ENCODE measurements at places on chromosomes 2 and 18.

DNA sequence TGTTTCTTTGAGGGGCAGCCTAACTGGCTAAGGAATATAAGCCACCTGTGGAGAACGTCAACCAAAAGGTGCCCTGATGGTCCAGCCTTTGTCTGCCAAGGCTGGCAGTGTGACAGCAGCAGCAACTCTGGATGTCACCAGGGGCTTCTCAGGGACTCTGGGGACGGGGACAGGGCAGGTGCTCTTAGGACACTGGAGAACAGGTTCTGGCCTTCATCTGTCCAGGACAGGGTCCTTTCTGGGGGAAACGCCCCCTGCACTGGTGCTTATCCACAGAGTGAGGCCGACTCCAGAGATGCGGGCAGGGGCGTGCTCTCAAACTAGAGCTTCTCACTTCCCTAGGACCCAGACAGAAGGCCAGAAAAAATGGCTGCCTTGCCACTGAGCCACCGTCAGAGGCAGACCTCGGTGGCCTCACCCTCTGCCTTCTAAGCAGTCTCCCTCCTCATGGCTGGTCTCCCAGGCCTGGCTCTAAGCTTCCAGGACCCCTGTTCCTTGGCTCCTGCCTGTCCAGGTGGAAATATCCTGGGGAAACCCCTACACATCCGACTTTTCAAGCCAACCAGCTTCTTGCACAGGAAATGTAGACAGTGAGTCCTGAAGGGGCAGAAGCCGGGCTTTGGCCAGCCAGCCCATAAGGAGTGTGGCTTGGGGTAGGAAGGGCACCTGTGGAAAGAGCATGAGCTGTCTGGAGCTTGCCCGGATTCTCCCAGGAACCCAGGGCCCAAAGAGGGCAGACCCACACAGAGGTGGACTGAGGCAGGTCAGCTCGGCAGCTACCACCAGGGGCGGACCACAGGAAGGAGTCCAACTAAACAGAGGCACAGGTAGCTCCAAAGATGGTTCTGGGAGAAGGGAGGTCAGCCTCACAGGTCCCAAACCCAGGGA is 11.3 kb upstream of the SFXN5 start:
- DNase-seq = no peak

- DNase-seq = no peak
Measured at GRCh38 chr2:204840504-204840903, 295.2 kb downstream of the PARD3B start.

DNA sequence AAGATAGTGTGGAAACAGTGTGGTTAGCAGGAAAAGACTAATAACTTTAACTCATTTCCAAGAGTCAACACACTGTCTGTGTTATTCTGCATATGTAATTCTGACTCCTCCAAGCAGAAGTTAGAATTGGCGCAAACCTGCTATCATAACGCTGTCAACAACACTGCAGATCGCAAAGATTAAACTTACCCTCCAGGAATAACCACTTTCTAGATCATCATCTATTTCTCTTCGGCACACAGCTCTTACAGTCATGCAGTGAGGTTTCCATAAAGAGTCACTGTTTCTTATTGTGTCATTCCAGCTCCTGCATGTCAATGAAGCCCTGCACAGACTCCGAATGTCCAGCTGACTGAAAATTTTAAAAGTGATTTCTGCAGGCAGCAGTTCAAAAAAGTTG is 2.4 kb downstream of the FBXO48 start:
- DNase-seq = no peak

- peak; percentile 79 for DNase-seq
Measured at GRCh38 chr2:53452957-53453748, 314.5 kb upstream of the CHAC2 start.

DNA sequence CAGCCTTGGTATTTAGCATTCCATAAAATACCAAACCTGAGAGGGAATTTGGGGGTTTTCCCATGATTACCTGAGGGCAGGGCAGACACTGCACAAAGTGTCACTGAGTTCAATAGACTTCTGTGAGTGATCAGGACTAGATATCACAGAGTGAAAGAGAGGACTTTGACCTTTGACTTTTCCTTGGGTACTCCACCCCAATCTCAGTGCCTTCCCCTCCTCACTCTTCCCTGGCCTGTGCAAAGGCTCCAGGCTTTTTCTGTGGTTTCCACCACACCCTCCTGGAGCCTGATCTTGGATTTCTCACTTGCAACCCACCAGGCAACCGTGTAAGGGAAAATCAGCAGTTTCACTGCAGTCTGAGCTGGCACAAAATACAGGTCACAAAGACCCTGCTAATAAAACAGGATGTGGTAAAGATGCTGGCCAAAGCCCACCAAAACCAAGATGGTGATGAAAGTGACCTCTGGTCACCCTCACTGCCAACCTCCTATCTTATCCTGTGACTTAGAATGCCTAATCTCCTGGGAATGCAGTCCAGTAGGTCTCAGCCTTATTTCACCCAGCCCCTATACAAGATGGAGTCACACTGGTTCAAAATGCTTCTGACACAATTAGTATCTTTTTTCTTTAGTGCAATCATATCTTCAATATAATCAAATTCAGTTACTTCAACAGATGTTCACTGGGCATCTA is 64.0 kb downstream of the BOD1L2 start:
- no peak for DNase-seq

- DNase-seq = peak; percentile 70
Measured at GRCh38 chr18:10872304-10872703, 277.1 kb downstream of the PIEZO2 start.

DNA sequence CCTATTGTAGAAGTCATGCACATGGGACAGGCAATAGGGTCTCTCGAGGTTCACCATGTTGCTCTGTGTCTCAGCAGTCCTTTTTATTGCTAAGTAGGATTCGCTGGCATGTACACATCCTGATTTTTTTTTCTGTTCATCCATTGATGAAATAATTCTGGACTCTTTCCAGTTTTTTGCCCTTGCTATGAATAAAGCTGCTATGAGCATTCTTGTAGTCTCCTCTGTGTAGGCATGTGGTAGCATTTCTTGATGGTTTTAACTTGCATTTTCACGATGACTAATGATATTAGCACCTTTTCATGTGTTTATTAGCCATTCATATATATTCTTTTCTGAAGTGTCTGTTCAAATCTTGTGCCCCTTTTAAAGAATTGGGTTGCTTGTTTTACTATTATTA is 65.8 kb upstream of the EDAR start:
- DNase-seq = no peak

- no peak for DNase-seq
Measured at GRCh38 chr2:122098306-122098705, 342.9 kb downstream of the TSN start.

GRCh38 chr18:75365837-75366236 is 61.7 kb downstream of the SMIM21 start:
- no peak for DNase-seq

GRCh38 chr2:68770271-68771111 is 35.9 kb downstream of the ARHGAP25 start:
- no peak for DNase-seq

DNA sequence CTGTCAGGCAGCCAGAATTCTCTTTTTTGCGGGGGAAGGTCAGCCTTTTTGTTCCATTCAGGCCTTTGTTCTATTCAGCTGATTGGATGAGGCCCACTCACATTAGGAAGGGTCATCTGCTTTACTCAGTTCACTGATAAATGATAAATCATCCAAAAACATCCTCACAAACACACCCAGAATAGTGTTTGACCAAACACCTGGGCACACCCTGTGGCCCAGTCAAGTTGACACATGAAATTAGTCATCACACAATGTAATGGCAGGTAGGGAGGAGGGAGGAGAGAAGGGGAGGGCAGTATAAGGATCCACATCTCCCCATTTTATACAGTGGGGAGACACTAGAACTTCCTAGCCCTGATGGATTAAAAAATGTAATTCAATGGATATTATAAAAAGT is 8.3 kb upstream of the RMC1 start:
- DNase-seq = no peak

DNA sequence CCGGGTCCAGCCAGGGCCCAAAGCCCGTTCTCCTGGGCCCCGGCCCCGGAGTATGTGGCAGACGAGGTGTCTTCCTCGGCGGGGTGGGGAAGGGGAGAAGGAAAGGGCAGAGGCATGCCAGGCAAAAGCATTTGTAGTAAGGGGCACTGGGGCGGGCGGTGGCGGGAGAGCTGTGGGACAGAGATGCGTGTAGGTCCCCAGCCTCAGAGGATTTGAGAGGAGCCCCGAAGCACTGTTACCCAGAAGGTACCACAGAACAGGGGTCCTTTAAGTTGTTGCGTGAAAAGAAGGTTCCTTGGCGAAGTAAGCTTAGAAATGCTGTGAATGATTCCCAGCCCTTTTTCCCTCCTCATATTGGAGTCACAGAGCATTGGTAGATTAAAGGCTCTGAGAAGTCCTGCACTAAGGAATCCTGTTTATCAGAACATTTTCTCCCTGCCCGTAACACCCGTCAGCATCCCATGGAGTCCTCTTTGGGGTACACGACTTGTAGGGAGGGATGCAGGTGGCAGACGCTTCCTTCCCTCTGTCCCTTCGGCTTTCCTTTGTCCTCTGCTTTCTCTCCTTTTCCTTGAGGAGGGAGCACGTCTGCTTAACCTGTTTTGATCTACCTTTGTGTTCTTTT is 12.5 kb downstream of the GAREM2 start:
- no peak for DNase-seq

- DNase-seq = no peak
Measured at GRCh38 chr2:224009605-224010315, 29.3 kb downstream of the SERPINE2 start.

GRCh38 chr2:133197156-133197555 is 371.1 kb downstream of the NCKAP5 start:
- no peak for DNase-seq

GRCh38 chr2:167726788-167727187 is 520.6 kb downstream of the STK39 start:
- no peak for DNase-seq

DNA sequence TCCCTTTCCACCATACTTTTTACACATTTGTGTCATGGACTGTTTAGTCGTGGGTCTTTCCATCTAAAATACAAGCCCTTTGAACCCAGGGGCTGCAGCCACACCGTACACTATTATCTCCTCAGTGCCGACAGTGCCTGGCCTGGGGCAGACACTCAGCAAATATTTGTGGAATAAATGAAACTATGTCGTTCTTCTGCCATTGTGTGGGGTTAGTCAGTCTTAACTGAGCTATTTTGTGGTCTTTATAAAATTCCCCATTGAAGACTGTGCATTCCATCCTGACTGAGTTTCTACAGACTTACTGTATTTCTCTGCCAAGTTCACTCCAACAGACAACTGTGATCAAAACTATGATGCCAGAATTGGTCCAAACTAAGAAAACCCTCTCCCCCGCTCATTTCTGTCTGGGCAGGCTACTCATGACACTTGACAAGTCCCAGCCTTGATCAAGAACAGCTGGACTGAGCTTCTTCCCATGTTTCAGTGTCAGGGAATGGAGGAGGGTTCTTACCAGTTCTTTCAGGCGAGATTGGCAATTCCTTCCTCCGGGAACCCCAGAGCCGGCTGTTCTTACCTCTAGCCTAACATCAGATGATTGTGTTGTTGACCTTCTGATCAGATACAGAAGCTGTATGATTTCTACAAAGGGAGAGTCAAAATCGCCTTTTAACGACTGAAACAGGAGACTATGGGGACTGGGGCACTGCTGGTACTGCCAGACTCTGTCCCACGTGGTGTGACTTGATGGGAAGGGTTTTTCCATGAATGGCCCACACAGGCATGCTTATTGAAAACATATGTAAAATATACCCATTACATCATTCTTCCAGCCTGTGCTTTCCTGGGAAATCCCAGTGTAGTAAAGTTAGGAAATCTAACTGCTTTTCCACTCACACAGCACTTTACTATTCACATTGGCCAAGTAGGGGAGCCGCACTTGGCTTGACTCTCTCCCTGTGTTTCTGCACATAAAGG is 77.4 kb upstream of the NPAS2 start:
- DNase-seq = no peak

GRCh38 chr18:7370375-7370774 is 139.5 kb downstream of the LRRC30 start:
- no peak for DNase-seq

- DNase-seq = no peak
Measured at GRCh38 chr18:62324917-62325805, at the start of gene TNFRSF11A. Gene TNFRSF11A, plus strand, starts transcription at chr18:62325310. Its CDS starts 43 bp downstream, at chr18:62325353.

GRCh38 chr2:27078267-27079194 is at the start of gene EMILIN1:
Gene EMILIN1, plus strand, starts transcription at chr2:27078615. Its CDS starts 451 bp downstream, at chr2:27079066.
- DNase-seq = no peak

GRCh38 chr2:46331109-46331766 is 34.0 kb downstream of the EPAS1 start:
- no peak for DNase-seq

- DNase-seq = peak; percentile 19
Measured at GRCh38 chr2:102005989-102006885, 14.5 kb downstream of the IL1R2 start.

GRCh38 chr2:160492401-160493226 is 993 bp downstream of the RBMS1 start:
- DNase-seq = no peak

DNA sequence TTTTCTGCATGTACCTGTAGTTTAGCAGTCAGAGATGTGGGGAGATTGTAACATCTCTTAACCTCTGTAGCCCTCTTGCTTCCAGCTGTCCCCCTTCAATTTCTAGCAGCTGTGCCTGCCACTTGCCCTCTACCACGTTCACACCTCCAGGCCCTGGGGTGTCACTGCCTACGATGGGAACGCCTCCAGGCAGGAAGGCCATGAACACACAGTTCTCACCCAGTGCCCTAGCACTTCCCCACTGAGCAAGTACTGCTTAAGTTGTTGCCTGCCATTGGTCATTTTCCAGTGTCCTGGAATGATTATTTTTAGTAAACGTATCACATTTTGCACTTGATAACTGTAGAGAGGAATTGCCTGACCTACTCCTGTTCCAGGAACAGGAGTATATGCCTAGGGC is 77.1 kb upstream of the B3GNT7 start:
- no peak for DNase-seq

- DNase-seq = no peak
Measured at GRCh38 chr2:30588994-30589393, 141.9 kb downstream of the LCLAT1 start.

- no peak for DNase-seq
Measured at GRCh38 chr2:241860184-241861078, 1.7 kb upstream of the PDCD1 start.

DNA sequence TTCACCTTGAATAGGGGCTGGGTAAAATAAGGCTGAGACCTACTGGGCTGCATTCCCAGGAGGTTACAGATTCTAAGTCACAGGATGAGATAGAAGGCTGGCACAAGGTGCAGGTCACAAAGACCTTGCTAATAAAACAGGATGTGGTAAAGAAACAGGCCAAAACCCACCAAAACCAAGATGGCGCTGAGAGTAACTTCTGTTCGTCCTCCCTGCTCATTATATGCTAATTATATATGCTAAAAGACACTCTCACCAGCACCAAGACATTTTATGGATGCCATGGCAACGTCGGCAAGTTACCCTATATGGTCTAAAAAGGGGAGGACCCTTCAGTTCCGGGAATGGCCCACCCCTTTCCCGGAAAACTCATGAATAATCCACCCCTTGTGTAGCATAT is 711.5 kb upstream of the KLHL29 start:
- no peak for DNase-seq

- DNase-seq = no peak
Measured at GRCh38 chr2:233966388-233966787, 49.2 kb downstream of the TRPM8 start.

Measured in cerebellar cortex (tissue), 1 donor.